ENCODE measurements at places on chromosomes 7 and 10.
A peak's percentile ranks its signal among the peaks of the same experiment; 100 is the strongest.

DNA sequence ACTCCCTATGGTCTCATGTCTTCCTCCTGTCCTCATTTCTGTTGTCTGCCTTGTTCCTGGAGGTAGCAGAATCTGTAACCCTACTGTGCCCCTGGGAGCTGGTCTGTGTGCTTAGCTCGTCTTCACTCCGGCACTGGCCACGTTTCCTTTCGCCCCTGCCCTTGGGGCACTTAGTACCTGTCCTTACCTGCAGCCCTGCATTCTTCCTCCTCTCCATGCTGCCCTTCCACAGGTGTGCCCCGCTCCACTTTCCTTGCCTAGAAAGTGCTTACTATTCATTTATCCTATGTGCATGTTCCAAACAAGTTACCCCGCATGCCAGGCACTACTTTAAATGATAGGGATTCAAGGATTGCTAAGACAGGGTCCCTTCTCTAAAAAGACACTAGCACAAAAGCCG is 199.9 kb upstream of the ZMIZ1 start:
- DNase-seq, result no peak

- DNase-seq, result no peak
Measured at GRCh38 chr7:70935854-70936253, 196.1 kb upstream of the GALNT17 start.

- no peak for DNase-seq
Measured at GRCh38 chr10:49055221-49055849, 60.0 kb downstream of the VSTM4 start.

DNA sequence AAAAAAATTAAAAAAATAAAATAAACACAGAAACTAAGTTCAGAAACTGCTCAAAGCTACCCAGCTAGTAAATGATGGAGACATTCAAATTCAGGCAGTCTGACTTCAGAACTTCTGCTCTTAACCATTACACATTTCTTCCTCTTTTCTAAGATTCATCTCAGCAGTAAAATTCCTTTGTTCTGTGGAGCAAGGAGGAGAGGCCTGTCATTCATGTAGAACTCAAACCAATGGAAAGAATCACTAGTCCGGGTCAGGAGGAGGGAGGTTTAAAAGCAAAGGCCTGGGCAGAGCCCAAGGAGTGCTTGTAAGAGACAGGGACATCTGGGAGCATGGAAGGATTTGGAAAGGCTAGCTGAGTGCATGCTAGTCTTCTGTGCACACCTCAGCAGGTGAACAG is 37.9 kb upstream of the DNAJB12 start:
- no peak for DNase-seq

GRCh38 chr10:99560277-99561126 is 27.8 kb downstream of the NKX2-3 start:
- DNase-seq, result peak; percentile 61

DNA sequence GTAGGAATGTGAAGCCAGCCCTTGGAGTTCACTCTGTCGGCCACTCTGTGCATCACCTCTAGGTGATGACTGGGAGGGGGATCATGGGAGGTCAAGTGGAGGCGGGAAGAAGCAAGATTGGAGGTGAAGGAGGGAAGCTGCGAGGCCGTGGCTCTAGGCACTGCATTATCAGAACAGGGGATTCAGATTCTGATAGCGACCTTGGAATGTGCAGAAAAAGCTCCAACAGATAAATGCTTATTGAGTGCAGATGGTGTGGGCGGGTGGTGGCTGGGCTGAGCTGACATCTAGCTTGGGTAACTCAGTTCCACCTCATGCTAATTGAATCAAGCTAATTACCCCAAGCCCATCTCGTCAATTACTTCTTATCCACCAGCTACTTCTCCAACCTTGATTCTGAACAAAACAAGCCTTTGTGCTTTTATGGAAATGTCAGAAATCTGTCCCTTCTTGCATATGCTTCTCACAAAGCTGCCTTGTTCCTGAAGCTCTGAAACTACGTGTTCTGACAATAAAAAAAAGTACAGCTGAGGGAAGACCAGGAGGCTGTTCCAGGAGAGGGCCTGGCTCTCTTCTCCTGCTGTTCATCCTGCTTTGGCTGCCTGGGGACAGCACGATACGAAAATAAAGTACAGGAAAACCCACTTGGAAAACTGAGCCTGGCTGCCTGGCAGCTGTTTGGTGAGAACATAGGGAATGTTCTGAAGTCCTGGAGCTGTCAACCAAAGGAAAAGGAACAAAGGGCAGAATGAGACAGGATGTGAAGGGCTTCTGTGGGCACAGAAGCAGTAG is 27.5 kb downstream of the STRA8 start:
- no peak for DNase-seq

- DNase-seq, result no peak
Measured at GRCh38 chr10:110081911-110082310, 74.1 kb downstream of the ADD3 start.

DNA sequence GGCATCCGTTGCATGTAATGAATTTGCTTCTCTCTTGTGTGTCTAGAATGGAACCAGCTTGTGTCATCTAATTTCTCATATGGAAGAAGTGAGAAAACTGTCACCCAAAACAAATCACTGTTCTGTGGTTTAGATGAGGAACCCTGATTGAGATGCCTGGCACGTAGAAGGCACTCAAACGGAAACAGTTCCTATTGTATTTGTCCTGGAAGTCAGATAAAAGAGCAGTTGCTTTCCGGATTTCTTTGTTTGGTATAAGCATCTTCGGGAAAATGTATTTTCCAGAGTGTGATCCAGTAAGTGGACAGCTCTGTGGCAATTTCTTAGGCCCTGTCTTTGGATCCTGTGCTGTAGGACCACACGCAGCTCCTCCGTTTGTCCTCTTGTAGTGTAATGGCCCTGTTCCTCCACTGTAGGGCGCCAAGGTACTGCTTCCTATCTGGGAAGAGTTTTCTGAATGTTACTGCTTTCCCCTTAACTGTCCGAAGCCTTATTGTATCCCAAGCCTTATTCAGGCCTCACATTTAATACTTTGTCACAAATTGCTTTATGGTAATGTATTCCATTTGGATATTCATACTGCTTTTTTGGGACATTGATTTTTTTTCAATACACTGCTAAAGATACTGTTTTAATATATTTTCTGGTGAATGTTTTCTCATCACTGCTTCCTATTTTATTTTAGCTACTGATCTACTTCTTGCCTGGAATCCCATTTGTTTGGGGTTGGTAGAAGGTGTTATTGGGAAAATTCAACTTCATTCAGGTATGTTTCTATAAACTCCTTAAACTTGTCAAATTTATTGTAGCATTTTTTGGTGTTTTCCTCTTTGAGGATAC is 24.8 kb downstream of the INPP5F start:
- peak; percentile 63 for DNase-seq

GRCh38 chr10:132336919-132337407 is 5.0 kb downstream of the LRRC27 start:
- DNase-seq, result no peak

GRCh38 chr10:33732161-33732680 is 397.8 kb upstream of the NRP1 start:
- no peak for DNase-seq

DNA sequence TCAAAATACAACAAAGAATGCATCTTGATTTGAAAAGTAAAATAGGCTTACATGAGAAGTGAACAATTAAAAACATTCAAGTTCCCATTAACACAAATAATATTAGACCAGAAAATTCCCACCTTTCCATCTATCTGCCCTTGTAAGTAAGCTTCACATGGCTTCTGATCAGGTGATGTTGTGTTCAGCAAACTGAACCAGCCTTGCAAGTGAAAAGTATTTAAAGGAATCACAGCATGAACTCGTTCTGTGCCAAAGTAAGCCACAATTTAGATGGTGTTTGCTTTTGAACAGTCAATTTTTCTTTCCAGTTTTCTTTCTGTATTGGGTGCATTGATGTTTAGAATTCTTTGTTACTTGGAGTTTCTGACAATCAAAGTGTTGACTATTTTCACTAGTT is 347.9 kb downstream of the TNS3 start:
- no peak for DNase-seq

DNA sequence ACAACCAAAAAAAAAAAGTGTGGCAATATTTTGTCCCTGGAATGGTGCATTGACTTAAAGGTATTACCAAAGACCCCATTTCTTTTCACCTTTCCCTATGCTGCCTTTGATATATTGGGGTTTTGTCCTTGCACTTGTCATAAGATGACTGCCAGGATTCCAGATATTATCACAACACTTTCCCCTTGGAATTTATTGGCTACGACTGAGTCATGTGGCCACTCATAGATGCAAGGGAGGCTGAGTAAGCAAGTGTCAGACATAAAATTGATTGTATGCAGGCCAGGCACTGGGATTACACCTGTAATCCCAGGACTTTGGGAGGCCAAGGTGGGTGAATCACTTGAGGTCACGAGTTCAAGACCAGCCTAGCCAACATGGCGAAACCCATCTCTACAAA is 83.6 kb downstream of the PPP1R3C start:
- no peak for DNase-seq

- no peak for DNase-seq
Measured at GRCh38 chr10:124283949-124284250, 134.8 kb downstream of the OAT start.
